B cell (primary cell): ENCODE measurements at places on chromosomes 12 and 14. TPM values are rescaled to one million over a fixed set of nuclear protein-coding genes. Genes with fewer than 3 reads are reported as not detected.
A peak's percentile ranks its signal among the peaks of the same experiment; 100 is the strongest.

- DNase-seq: no peak
These were observed 53.5 kb downstream of the ADGRD1 start for GRCh38 chr12:131007031-131007739.

DNA sequence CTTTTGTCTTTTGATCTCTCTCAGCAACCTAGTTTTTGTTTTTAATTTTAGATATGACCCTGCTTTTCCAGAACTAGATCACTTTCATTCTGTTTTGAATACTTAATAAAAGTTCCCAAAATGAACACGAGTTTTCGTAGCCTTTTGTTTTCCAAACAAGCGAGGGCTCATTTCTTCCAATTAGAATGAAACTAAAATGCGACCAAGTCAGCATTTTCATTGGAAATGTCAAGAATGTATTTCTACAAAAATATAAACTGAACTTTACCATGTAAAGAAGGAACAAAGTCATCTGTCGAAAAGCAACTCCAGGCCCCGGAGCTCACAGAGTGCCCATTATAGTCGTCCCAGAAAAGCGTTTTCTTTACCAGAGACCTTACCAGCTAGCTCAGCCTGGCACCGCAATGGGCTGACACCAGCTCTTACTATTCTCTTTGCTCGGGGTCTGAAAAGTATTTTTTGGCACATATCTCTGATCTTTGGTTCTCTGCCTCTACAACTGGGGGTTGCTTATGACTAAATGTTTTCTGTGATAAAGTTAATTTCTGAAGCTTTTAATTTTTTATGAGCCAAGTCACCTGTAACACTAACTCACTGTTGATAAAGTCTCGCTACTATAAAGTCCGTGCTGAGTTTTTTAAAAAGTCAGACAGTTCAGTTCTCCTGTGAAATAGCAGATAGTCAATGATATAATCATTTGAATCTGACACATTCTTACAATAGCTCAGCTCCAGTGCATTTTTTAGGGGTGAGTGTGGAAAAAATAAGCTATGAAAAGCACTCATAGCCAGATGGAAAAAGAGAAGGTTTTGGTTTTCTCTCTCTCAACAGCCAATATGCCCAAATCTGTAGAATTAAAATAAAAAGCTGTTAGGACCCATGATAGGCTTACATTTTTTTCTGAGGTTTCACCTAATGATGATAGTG, 43.4 kb downstream of the SAMD4A start:
- no peak for DNase-seq

DNA sequence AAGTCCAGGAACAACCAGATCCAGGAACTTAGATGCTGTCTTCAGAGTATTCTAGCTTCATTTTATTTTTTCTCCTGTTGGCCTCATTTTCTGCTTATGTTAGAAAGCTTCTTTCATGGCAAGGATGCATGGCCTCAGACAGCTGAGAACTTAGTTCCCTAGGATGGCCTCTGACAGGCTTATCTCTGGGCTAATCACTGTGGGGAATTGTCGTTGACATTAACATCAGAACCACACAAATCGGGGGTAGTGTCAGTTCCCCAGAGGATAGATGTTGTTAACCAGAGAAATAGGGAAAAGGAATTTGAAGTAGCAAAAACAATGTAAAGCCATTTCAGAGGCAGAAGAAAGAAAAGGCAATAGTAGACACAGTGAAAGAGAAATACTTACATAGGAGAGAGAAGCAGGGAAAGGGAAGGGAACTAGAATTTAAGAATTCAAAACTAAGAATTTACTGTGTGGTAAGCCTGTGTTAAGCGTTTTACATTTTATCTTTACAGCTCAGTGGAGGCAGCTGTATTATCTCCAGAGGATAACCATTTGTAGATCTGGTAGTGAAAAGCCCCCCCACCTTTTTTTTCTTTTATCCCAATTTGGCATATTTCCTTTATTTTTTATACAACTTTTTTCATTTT, 21.8 kb downstream of the FUT8 start:
- no peak for DNase-seq

- DNase-seq: peak; percentile 24
These were observed 2.8 kb downstream of the C1QL4 start for GRCh38 chr12:49334226-49334625.

DNA sequence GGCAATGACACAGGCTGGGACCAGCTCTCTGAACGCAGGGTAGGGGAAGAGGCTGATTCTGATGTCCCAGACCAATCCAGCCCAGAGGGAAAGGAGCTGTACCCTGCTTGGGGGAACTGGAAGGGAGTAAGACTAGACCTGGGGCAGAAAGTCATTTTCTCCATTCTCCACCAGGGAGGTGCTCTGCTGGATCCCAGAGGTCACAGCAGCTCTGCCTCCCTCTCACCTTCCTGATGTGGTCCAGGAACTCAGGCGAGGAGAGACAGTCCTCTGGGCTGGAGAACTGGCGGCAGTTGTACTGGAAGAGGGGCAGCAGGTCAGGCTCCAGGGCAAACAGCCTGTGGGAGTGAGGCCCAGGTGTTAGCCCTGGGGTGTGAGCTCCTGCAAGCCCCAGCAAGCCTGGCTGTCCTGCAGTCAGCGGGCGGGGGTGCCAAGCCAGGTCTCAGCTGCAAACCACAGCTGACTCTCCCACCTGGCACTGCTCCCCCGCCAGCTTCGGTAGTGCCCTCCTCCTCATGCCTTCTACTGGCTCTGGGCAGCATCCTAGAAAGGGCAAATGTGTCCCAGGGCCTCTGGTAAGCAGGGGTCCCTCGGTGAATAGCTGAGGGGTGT, 1.9 kb downstream of the NGB start:
- no peak for DNase-seq

- peak; percentile 29 for DNase-seq
These were observed 87.3 kb downstream of the PHLDA1 start for GRCh38 chr12:75944097-75944904.

DNA sequence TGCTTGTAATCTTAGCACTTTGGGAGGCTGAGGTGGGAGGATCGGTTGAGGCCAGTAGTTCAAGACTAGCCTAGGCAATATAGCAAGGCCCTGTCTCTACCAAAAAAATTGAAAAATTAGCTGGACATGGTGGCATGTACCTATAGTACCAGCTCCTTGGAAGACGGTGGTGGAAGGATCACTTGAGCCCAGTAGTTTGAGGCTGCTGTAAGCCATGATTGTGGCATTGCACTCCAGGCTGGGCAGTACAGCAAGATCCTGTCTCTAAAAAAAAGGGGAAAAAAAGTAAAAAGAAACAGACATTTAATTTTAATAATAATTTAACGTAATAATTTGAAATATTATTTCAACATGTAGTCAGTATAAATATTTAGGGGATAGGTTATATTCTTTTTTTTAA, 16.1 kb downstream of the MON2 start:
- DNase-seq: no peak

DNA sequence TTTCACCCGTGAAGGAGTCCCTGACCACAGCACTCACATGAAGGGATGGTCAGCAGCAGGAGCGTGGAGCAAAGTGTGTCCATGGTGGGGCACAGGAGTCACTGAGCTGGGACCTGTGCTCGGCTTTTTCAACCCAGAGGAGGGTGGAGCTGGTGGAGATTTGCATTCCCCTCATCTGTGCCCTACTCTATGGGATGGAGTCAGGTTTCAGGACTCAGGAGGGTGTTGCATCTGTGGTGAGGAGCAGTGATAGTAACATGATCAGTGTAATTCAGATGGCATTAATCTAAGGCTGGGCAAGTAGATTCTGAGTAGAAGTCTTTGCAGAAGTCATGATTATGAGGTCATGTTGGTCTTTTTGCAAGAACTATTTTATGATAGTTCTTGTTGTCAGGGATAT, 511.9 kb downstream of the TMEM121 start:
- DNase-seq: no peak

DNA sequence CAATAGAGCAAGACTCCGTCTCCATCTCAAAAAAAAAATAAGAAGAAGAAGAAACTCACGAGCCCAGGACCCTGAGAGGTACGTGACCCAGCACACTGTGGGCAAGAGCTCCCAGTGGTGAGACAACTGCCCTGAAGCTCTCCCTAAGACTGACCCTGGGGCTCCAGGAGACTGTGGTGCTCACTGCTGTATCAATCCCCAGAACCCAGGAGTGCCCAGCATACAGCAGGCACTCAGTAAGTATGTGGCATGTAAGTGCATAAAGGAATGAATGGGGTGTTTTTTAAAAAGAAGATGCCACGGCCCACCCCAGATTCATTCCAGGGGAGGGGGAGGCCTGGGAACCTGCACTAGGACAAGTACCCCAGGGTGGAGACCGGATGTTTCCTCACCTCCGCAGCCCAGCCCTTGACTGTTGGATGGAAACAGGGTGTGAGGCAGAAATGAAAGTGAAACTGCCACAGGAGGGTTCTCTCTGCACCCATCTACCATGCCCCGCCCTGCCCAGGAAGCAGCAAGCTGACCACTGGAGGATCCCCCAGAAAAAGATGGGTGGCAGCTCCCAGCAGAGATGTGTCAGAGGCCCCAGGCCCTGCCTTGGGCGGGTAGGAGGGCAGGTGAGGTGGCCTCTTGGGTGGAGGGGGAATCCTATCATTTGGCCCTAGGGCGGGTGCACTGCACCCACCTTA, 12.2 kb downstream of the ITPK1 start:
- peak; percentile 66 for DNase-seq

- DNase-seq: no peak
These were observed 77.2 kb downstream of the BTG1 start for GRCh38 chr12:92068459-92068858.

DNA sequence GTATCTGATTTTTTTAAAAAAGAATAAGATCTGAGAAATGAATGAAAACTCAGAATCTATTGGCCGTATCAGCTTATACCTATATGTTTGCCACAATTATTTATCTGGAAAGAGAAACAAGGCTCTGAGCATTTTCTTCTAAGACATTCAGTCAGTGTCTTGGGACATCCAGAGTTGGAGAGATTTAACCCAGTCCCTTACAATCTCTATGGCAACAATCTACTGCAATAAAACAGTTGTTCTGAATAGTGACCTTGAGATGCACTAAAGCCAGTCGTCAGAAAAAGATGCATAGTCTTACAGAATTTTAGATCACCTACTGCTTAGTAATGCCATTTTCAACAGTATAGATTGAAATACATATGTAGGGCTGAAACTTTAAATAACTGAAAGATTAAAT, 52.0 kb upstream of the SOCS2 start:
- no peak for DNase-seq

GRCh38 chr14:99721792-99722516, 37.9 kb downstream of the CYP46A1 start:
- DNase-seq: no peak

SALL2 gene
- total RNA-seq: 1.3 and 2.5 TPM in 2 replicates

KRT75 gene
- total RNA-seq: not detected in 2 replicates

SLC6A13 gene
- 0.19 and 0.22 TPM in 2 replicates for total RNA-seq

TPPP2 gene
- not detected in 2 replicates for total RNA-seq

TAS2R19 gene
- 3.6 and 5.7 TPM in 2 replicates for total RNA-seq

REM2 gene
- total RNA-seq: 5.5 and 5.6 TPM in 2 replicates

SLCO1A2 gene
- 0.17 TPM in 1 of 2 replicates, not detected in the other for total RNA-seq
